Upper lobe of right lung (tissue), 1 donor: ENCODE measurements at places on chromosomes 16 and 17.

GRCh38 chr16:12395268-12395667 lies 408.4 kb downstream of the CPPED1 start:
- H3K27me3 ChIP-seq, result no peaks in the 10 kb centered on the region
- DNase-seq, result no peak
- H3K36me3 ChIP-seq, result peaks cover 13% of the 10 kb centered on the region
- H3K27ac ChIP-seq, result no peak overlapping the region
- H3K4me3 ChIP-seq, result no peak overlapping the region
- no peaks in the 10 kb centered on the region for H3K4me1 ChIP-seq

DNA sequence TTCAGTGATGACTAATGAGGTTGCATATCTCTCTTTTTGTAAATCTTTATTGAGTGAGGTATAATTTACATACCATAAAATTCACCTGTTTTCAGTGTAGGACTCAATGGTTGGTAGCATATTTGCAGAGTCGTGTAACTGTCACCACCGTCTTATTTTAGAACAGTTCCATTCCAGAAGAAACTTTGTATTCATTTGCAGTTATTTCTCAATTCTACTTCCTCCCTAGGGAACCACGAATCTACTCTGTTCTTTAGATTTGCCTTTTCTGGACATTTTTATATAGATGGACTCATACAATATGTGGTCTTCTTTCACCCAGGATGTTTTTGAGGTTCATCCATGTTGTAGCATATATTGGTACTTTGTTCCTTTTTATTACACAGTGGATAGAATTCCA lies 3.7 kb downstream of the FTO start:
- no peaks in the 10 kb centered on the region for H3K36me3 ChIP-seq
- no peak for DNase-seq
- no peak overlapping the region for H3K27ac ChIP-seq

GRCh38 chr17:81815646-81815986 lies 11.7 kb downstream of the GCGR start:
- no peak overlapping the region for H3K4me3 ChIP-seq
- H3K36me3 ChIP-seq, result no peaks in the 10 kb centered on the region
- H3K27me3 ChIP-seq, result peaks cover 14% of the 10 kb centered on the region

GRCh38 chr16:81900014-81900413 lies 111.3 kb downstream of the SDR42E1 start:
- no peak overlapping the region for H3K4me3 ChIP-seq
- no peaks in the 10 kb centered on the region for H3K27me3 ChIP-seq
- H3K36me3 ChIP-seq, result peaks cover 30% of the 10 kb centered on the region
- H3K4me1 ChIP-seq, result peaks cover 9% of the 10 kb centered on the region
- DNase-seq, result no peak
- H3K27ac ChIP-seq, result no peak overlapping the region

DNA sequence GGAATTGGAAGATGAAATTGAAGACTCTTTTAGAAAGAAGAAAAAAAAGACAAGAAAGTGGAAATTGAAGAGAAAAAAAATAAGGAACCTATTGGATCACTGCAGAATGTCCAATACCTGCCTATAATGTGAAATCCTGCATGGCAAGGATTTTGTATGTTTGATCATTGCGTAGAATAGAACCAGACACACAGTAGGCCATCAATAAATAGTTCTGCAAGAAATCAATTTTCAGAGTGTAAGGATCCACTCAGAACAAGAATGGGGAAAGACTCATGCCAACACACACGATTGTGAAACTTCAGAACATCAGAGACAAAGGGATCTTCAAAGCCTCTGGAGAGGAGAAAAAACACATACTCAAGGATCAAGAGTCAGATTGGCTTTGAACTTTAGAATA lies 39.7 kb upstream of the DHX40 start:
- no peak for DNase-seq
- no peak overlapping the region for H3K27ac ChIP-seq
- H3K36me3 ChIP-seq, result no peaks in the 10 kb centered on the region
- H3K27me3 ChIP-seq, result no peaks in the 10 kb centered on the region
- H3K4me3 ChIP-seq, result no peak overlapping the region
